ENCODE measurements at places on chromosomes 2 and 18.

GRCh38 chr2:143491131-143491530 lies 361.9 kb downstream of the ARHGAP15 start:
- DNase-seq: no peak

DNA sequence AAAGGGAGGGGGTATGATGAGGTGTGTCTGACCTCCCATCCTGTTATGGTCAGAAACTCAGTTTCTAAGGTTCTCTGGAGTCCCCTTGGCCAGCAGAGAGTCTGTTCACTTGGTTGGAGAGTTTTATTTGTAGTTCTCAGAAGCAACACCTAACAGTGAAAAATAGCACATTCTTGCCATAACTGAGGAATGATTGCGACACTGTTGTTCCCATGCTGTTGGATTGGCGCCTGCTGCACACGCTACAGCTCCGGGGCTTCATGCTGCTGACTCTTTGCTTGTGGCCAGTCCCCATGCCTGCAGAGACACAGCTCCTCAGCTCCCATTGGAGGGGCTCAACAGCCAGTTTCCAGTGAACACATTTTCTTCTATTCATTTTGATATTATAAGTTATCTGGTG lies 42.1 kb downstream of the TPGS2 start:
- no peak for DNase-seq

GRCh38 chr18:11840493-11840892 lies 10.7 kb upstream of the CHMP1B start:
- no peak for DNase-seq

DNA sequence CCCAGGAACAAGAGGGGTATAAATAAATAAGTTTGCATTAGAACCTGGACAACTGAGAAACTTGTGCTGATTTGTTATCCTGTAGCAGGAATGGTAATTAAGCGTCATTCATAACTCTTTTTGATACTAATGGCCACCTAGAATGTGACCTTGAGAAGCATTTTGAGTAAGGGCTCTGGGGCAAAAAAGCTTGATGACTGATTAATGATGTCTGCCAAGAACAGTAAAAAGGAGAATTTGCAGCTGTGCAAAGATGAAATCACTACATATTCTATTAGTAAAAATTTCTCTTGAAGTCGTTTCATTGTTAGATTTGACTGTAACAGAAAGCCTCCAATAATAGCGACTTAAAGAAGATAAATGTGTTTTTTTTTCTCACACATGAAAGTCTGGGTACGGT lies 157.7 kb downstream of the PRKCE start:
- no peak for DNase-seq

GRCh38 chr18:34196256-34196655 lies 28.5 kb downstream of the NOL4 start:
- no peak for DNase-seq
